ENCODE measurements at places on chromosomes 12 and 14.

GRCh38 chr14:105273062-105273461 is 24.7 kb downstream of the BTBD6 start:
- no peak for DNase-seq

DNA sequence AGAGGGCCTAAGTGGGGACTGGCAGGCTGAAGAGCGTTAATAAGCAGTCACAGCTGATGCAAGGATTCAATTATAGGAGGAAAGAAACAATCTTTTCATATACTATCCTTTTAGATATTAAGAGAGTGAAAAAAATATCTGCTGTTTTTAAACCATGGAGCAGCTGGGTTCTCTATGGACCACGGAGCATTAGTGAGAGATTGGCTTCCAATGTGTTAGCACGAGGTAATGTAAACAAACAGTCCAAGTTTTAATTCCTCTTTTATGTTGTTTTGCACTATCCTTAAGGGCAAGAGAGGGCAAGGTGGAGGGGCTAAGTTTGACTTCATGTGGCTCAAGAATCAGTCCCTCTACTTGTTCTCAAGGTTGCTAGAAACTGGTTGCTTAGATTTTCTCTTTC is 30.9 kb downstream of the CDKN1B start:
- DNase-seq, result no peak

DNA sequence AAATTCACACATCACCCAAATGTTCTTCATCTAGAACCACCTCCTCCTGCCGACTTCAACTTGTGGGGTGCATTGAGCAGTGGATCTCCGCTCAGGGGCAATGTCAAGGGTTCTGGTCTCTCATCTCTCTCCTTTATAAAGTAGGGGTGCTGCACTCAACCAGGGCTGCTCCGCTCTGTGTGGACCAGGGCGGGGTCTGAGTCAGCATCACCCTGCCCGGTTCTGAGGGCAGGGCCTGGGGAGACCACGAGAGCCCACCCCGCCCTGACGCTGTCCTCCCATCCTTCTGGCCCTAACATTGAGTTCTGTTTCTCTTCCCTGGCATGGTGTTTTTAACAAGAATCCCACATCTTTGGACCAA is 311.6 kb upstream of the DIO3 start:
- no peak for DNase-seq

- no peak for DNase-seq
These were observed 30.6 kb downstream of the LRCOL1 start for GRCh38 chr12:132579744-132580143.

GRCh38 chr14:67514650-67515385 is 18.3 kb upstream of the PLEKHH1 start:
- peak; percentile 22 for DNase-seq

DNA sequence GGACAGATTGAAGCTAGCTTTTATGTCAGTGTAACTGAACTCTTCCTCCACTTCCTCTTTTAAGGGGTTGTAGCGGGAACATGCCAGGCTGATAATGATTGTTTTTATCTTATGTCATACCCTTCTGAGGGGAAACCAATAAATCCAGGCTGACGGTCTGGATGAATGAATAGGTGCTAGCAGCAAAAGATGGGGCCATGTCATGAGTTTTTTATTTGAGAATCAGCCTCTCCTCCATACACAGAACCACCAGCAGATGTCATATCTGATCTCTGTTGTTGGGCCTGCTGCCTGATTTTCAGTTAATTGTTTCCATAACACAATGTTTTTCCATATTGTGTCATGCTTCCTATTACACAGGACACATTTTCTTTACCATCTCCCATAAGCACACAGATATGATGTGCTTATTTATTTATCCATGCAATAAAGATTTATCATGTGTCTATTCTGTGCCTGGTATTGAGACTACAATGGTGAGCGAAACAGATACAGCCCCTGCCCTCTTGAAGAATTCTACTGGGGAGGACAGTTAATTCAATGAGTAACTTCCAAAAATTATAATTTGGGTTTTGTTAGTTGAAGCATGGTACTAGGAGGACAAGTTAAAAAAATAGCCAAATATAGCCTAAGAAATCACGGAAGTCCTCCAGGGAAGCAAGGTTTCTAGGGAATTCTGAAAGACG is 33.6 kb upstream of the CRY1 start:
- no peak for DNase-seq

GRCh38 chr12:51219322-51219721 is 1.5 kb upstream of the POU6F1 start:
- DNase-seq, result no peak

DNA sequence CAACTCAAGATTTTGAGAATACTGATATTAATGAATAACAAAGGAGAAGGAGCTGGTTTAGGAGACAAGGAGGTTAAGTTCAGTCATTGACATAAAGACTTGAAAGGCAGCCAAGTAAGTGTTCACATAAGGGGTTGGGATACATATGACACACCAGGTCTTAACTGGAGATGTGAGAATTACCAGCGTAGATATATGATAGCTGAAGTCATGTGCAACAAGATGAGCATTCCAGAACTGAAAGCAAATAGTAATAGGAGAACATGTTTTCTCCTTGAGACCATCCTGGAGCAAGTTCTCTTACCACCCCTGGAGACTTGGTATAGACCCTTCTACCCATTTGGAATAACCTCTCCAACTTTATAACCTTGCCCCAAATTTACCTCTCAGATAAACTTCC is 43.3 kb upstream of the NPFF start:
- no peak for DNase-seq

- DNase-seq, result no peak
These were observed 22.2 kb downstream of the RTRAF start for GRCh38 chr14:52011523-52011922.

DNA sequence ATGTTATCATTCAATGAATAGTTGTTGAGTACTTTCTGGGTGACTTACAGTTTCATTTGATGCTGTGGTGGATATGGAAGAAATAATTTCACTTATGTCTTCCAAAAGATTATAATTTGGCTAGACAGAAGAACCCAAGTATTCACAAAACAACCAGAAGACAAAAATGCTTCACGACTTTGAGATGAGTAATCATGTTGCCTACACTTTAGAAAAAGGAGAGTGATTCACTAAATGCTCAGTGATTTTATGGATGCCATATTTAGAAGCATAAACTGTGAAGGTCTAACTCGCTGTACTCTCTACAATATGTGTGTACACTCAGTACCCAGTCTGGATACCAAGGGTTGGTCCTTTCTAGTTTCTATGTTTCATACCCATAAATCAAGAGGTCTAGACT is 101.3 kb upstream of the E2F7 start:
- DNase-seq, result no peak

- no peak for DNase-seq
These were observed 701 bp downstream of the SPRING1 start for GRCh38 chr12:116736962-116737773.

DNA sequence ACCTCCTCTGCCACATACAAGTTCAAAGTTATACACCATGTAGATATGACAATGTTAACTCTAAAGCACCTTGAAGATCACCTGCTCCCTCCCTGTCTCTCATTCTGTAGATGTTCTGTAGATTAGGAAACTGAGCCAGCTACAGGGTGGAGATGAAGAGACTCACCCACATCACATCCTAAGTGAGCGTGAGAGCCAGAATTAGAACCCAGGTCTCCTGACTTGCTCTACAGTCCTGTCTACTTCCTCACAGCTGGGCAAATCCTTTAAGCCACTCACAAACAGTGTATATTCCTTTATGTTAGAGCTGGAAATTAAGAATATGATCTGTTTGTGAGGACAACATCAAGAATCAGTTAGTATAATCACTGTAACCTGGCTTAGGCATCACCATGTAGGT is 1.8 kb downstream of the APPL2 start:
- no peak for DNase-seq

DNA sequence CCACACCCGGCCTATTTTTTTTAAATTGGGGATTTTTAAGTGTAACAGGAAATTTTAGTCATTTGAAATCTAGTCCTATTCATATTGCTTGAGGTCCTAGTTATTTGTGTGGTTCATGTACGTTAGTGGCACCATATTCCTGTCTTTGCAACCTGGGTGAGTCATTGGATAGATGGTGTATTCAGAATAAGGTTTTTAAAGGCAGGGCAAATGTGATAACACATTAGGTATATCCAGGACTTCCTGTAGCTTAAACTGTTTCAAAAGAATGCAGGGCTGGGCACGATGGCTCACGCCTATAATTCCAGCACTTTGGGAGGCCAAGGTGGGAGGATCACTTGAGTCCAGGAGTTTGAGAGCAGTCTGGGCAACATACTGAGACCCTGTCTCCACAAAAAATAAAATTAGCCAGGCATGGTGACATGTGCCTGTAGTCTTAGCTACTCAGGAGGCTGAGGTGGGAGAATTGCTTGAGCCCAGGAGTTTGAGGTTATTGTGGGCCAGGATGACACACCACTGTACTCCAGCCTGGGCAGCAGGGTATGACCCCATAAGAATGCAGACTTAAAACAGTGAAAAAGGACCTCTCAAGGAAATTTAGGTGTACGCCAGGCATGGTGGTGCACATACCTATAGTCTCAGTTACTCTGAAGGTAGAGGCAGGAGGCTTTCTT is 8.1 kb downstream of the ATP6V0A2 start:
- DNase-seq, result peak; percentile 19

GRCh38 chr14:50820786-50821509 is 10.0 kb downstream of the NIN start:
- DNase-seq, result no peak

DNA sequence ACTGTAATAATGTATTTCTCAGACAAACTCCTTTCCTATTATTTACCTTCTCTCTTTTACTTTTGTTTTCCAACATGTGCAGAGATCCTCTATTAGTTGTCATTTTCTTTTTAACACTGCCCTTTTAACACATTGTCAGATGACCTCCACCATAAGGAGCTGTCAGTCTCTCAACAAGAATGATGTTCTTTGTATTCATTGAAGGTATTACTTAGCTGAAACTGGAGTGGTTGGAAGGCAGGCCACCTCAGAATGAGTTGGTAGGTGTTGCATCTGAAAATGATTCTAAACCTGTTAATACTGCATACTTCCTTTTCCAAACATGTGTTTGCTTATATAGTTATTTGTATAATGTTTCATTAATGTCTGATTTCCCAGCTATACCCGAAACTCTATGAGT is 16.9 kb downstream of the TMEM117 start:
- DNase-seq, result peak; percentile 30

DNA sequence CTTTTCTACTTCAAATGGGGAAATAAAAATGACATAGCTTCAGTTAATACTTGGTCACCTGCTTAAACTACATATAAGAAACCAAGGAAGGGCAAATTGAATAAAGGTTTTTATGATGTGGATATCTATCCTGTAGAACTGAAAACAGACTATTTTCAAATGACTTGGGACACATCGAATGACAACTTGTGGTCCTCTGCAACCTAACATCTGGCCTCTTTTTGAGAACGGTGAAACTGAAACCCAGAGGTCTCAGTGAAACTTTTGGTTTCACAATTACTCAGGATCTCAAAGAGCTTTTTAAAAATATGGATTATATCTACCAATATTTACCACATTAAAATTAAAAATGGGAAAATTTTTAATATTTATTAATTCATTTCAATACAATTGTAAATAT is 65.2 kb downstream of the PPP2R5E start:
- no peak for DNase-seq

- DNase-seq, result no peak
These were observed 28.4 kb downstream of the SARNP start for GRCh38 chr12:55789171-55789570.

GRCh38 chr14:33062881-33063280 is 124.2 kb downstream of the NPAS3 start:
- no peak for DNase-seq

DNA sequence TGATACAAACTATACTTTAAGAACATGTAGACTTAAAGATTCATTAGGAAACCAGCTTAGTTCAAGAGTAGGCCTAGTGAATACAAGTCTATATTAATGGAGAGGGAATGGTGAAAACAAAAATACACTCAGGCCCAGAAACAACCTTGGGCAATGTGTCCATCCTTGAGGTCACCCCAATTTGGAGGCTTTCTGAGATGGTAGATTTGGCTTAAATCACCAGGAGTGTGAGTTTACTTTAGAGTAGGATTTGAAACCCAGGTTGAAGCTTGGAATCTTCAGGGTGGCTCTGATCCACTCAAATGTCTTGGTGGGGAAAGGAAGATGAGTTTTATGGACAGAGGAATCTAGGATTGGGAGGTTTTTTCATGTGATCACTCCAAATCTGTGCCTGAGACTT is 10.5 kb downstream of the LDHB start:
- DNase-seq, result no peak

Data from myocyte (in vitro differentiated cells).